Astrocyte of the spinal cord (primary cell): ENCODE measurements at places on chromosomes 16 and 17.

- DNase-seq: peak; percentile 39
Observed at GRCh38 chr17:67194134-67194533, 50.9 kb downstream of the HELZ start.

GRCh38 chr17:47837401-47838039 is 3.6 kb downstream of the SCRN2 start:
- peak; percentile 46 for DNase-seq

DNA sequence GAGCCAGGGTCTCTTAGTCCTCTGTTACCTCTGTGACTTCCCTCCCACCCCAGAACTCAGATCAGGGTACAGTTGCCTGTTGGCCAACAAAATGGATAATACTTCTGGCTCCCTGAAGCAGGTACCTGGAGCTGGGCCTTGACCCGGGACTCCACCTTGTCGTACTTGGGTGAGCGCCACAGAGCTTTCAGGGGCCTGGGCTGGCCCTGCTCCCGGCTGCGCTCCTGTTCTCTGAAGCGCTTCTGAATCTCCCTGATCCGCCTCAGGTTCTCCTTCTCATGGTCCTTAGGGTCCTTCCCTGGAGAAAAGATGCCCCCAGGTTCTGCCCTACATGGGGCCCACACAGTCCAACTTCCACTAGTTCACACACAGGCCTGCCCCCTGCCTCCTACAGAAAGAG is 1.7 kb downstream of the ENKD1 start:
- no peak for DNase-seq

- peak; percentile 34 for DNase-seq
Observed at GRCh38 chr17:15348021-15348420, 6.6 kb upstream of the TEKT3 start.

DNA sequence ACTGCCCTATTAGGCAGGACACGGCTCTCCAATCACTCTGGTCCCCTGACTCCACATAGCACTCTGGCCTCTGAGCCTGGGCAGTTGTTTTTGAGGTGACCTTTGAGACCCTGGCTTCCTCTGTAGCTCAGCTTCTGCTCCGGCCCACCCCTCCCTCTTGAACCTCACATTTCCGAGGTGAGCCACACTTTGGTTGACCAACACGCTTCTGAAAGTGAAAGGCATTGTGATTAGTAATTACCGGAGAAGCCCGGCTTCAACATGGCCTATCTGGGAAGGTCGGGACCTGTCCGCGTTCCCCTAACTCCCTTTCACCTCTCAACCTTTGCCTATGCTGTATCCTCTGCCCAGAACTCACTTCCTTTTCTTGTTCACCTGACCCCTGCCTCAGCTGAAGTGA is 10.3 kb upstream of the ITGAX start:
- DNase-seq: no peak
